Activated CD8-positive, alpha-beta T cell treated with anti-CD3 and anti-CD28 coated beads for 36 hours (primary cell): ENCODE measurements at places on chromosomes 2 and 18.
A peak's percentile ranks its signal among the peaks of the same experiment; 100 is the strongest.

DNA sequence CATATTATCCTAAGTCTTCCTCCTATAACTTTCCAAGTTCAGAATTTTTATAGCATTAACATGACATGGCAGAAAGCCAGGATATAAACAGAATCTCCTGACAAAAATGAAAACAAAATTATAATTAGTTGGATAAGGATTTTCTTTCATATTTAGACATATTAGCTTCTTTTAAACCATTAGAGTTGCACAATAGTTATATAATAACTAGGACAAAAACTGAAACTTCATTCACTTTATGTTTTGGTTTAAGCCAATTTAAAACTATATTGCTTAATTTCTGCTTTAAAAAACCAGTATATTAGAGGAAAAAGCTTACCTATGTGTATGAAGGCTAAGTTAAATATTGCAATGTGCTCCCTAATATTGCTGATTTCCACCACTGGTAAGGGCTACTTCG, 254.8 kb downstream of the GPD2 start:
- no peak for DNase-seq

GRCh38 chr2:172285760-172286159, 141.6 kb upstream of the ITGA6 start:
- DNase-seq: no peak

DNA sequence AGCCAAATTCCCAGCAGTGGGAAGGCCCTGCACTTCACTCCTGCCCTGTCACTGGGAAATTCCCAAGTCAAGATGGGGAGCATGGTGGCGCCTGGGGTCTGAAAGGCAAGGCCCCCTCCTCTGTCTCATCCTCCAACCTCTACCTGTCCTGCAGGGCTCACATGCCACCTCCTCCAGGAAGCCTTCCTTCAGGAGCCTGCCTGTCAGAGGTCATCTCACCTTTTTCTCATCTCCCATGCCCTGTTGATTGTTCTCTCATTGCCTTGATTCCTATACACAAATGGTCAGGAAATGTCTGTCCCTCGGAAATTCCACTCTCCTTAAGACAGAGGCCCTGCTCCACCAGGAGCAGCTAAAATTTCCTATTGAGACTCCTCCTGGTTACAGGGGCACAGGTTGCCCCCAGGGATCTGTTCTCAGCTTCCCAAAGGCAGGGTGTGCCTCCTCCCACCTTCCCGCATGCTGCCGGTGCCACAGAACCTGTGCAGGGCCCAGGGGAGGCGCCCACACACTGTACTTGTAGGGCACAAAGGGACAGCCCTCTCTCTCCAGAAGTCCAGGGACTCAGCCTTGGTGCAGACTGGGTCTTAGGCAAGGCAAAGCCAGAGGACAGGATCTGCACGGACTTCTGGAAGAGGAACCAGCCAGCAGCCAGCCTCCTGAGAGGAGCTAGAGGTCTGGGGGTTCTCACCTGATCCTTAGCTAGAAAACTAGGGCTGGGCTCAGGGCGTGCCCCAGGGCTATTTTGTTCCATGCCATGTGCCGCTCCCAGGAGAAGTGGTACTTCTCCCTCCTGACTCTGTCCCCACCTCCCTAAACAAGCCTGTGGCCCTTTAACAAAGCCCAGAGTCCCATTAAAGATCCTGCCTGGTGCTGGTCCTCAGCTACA, 12.9 kb downstream of the HES6 start:
- DNase-seq: no peak

DNA sequence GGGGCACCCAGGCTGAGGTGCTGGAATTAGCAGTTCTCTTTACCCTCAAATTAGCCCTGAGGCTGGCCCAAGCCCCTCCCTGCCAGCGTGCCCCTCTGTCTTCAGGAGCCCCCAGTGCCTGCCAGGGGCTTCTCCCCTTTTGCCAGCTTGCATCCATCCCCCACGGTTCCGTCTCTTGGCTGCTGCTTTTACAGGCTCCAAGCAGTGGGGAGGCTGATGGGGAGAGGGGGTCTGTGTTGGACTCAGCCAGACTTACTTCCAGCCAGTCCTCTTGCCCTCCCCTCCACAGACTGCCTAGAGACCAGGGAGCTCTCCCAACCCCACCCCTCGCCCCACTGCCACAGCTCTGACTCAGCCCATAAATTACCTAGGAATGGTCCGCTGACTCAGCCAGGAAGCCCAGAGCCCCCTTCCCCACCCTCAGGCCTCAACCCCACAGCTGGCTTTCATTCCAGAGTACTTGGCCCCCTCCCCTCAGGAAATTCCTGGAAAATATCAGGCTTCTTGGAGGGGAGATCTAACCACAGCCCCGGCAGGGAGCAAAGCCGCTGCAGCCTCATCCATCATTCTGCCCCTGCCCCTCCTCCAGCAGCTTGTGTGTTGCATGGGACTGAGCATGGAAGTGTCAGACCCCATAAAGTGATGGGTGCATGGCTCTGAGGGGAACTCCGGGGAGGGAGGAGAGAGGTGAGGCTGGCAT, 184.6 kb downstream of the ZFP36L2 start:
- no peak for DNase-seq

- peak; percentile 58 for DNase-seq
These were observed at the start of gene MSL3B for GRCh38 chr2:233867993-233868532. Gene MSL3B, minus strand, starts transcription at chr2:233868386.

GRCh38 chr2:230346921-230347533, 20.0 kb downstream of the SP140L start:
- DNase-seq: no peak

DNA sequence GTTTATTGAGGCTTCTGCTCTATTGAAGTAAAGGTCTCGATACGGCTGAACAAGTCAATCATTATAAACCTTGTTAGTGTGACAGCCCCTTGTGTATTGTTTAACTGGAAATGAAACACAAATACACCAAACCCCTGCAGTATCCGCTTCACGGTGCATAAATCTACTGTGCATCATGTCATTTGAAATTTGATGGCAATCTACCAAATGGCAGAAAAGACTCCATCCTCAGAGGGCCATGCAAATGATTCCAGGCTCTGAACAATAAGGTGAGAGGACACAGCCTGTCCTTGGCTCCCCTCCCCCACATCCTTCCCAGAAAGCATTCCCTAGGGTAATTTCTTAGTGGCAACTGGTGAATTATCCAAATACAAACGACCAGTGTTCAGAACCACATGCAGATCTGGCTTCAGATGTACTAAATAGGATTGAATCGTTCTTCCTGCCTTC, 80.6 kb downstream of the ADCYAP1 start:
- DNase-seq: no peak

DNA sequence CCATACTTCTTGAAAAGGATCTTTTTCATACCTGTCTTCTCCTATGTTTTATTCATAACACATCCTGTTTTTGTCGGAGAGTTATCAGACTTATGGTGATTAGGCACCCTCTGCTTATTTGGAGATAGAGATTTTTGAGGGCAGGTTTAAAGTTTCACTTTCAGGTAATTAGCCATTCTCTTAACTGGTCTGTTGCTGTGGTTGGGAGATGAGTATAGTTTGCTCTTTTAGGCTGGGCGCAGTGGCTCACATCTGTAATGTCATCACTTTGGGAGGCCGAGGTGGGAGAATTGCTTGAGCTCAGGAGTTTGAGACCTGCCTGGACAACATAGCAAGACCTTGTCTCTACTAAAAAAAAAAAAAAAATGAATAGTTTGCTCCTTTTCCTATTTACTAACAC, 25.3 kb downstream of the SFTPB start:
- DNase-seq: peak; percentile 27

- no peak for DNase-seq
These were observed 53.3 kb downstream of the GULP1 start for GRCh38 chr2:188345020-188345419.

DNA sequence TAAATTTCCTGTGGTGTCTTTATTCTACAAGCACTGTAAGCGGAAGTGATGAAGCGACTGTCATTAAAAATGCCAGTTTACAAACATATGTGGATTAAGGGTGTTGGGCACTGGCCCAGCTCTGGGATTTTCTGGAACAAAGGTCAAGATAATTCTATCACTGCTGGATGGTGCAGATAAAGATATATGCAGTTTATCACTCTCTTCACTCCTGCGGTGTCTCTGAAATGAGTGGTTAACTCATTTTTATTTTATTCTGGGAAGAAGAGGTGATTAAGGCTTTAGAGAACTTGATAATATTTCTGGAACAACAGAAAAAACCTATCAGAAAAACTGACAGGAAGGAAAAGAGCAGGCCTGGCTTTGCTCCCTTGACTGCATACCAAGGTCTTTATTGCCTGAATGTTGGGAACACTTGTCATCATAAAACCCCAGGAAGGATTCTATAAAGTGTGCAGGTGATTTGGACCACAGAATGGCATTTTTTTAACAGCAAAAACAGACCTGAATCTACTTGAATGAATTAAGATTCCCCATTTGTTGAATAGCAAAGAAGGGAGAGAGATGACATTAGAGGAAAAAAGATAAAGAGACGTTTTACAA, 32.4 kb downstream of the ABCB11 start:
- DNase-seq: no peak
